ENCODE measurements at places on chromosomes 1 and 21. TPM values are rescaled to one million over a fixed set of nuclear protein-coding genes. Genes with fewer than 3 reads are reported as not detected.

Gene XCL2
- not detected for total RNA-seq

DNA sequence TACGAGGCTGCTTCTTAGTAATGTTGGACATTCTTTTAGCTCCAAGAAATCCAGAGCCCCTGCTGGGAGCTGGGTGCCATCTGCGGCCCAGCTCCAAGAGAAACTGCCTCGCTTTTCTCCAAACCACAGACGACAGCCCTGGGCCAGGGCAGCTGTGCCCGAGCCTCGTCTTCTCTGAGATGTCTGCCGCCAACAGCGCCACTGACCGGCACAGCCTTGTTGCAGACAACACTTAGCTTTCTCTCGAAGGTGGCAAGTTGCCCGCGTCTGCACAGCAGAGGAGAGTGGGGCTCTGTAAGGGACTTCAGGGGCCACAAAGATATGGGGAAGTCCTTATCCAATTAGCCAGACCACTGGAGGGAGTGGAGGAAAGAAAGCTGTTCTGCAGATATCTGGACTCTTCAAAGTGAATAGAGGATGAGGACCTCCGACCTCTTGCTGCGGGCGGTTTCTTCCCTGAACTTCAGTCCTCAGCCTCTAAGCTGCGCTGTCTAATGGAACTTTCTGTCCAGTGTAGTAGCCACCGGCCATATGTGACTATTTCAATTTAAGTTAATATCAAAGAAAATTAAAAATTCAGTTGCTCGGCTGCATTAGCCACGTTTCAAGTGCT lies 63.9 kb upstream of the DISP3 start:
- H3K4me3 ChIP-seq, result no peak overlapping the region
- DNase-seq, result no peak
- no peak overlapping the region for H3K27ac ChIP-seq

- peak overlapping the region; percentile 92 for H3K27ac ChIP-seq
- H3K36me3 ChIP-seq, result peaks cover 26% of the 10 kb centered on the region
- peak; percentile 35 for DNase-seq
These were observed 1.4 kb downstream of the CAPN2 start for GRCh38 chr1:223713546-223714420.

GRCh38 chr1:225554216-225554812 lies 98.6 kb downstream of the ENAH start:
- H3K36me3 ChIP-seq, result peaks cover 15% of the 10 kb centered on the region
- no peaks in the 10 kb centered on the region for H3K27me3 ChIP-seq
- H3K4me3 ChIP-seq, result no peak overlapping the region
- H3K27ac ChIP-seq, result 0 out of 2 replicates have a peak overlapping the region, but pooled peaks have one; percentile 25
